ENCODE measurements at places on chromosomes 6 and 20.

DNA sequence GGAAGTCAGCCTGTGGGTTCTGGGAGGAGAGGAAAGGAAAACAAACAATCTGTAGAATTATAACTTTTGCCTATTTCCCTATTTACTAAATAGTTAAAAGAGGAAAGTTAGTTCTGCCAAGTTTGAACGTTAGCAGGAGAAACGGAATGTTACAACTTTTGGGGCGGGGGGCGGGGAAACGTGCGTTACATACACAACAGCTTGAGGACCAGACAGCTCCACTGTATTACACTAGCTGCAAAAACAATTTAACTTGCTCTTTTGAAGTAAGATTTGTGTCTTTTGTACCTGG, 498 bp upstream of the PRDM1 start:
- no peak for DNase-seq

GRCh38 chr6:88236612-88237360, 70.6 kb upstream of the CNR1 start:
- DNase-seq = no peak

- DNase-seq = no peak
Observed at GRCh38 chr20:48574383-48574782, 253.4 kb downstream of the PREX1 start.

DNA sequence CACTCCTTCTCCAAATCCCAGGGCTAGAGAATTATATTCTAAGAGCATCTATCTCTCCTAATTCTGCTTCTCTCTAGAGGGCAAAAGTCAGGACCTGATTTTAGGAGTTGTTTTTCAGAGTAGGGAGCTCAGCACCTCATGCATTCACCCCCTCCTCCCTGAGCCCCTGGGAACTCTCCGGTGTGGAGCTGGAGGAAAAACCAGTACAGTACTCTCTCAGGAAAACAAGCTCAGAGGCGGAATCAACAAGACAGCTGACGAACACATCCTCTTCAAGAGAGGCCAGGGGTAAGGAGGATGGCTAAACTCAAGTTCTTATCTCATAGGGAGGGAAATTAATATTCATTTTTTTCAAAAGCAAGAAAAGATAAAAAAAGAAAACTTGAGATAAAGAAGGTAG, 120.1 kb upstream of the CDYL start:
- no peak for DNase-seq
